ELF-1 (cell line): ENCODE measurements at places on chromosomes 1 and 21.
A peak's percentile ranks its signal among the peaks of the same experiment; 100 is the strongest.

- DNase-seq: no peak
These were observed 141.3 kb upstream of the NCAM2 start for GRCh38 chr21:20856926-20857325.

DNA sequence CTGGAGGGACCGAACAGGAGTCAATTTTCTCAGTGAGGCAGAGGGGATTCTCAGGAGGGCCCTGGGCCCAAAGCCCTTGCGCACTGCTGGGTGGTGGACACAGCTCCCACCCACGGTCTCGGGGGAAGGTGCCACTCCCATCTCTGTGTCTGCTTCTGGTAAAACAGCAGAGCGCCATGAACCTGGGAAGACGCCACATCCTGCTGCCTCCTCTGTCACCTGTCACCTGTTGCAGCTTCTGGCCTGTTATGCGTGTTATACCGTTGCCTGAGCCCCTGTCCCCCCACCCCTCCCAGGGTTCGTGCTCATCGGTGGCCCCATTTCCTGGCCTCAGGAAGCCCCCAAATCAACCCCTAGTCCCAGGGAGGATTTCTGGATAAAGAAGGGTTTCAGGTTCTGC is 125.8 kb upstream of the AJAP1 start:
- DNase-seq: no peak

GRCh38 chr1:66043186-66043585 is 250.5 kb downstream of the PDE4B start:
- no peak for DNase-seq

- no peak for DNase-seq
These were observed 345.8 kb upstream of the CHRM3 start for GRCh38 chr1:239040523-239040922.

GRCh38 chr1:111446967-111447892 is 1.8 kb downstream of the WDR77 start:
- DNase-seq: no peak

GRCh38 chr1:32893198-32894018 is 7.1 kb downstream of the HPCA start:
- DNase-seq: no peak

- DNase-seq: no peak
These were observed 1502.5 kb downstream of the KCNT2 start for GRCh38 chr1:195105773-195106172.

GRCh38 chr1:212256369-212256768 is 28.8 kb upstream of the PPP2R5A start:
- DNase-seq: no peak

DNA sequence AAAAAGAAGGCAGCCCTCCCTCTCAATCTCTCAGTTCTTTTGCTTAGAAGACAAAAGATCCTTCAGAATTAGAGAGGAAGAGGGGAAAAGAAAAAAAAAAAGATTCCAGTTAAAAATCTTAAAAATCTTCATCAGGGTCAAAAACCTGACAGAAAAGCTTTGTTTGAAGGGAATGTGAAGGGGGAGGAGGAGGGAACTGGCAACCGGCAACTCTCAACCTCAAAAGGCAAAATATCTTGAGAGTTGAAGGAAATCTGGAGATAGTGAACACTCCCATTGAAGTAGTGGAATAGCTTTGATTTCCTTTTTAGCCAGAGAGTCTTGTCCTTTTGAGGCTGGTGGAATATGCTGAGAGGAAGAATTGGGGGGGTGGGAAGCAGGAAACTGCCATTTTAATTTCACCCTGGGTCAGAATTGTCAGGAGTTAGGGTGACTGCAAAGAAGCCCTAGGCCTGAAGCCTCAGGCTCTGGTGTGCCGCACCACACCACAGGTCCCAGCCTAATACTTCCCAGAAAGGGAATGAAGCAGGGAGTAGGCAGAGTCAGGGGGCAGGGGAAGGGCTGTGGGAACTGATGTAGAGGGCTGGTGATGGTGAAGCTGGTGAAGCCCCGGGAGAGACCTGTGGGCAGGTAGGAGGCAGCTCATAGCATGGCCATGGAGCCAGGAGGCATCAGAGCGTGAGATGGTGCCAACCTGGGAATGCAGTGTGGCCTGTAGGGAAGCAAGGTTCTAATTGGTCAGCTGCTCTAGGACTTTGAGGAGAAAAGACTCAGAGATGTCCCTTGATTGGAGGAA is 24.6 kb downstream of the KIRREL1 start:
- no peak for DNase-seq

DNA sequence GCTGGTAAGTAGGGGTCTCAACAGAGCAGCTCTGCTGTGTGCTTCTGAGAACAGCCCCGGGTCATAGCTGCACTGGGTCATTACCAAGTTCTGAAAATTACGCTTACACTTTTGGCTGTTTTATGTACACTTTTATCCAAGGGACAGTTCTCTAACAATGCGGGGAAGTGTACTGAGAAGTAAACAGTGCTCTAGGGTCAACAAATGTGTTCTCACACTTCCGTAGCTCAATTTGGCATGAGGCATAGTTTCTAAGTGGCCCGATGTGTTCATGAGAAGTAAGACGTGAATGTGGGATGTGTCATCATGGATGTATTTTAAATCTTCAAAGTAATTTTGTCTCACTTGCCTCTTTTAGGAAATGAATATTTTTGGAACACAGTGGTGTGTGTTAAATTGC is 10.9 kb upstream of the VAMP3 start:
- DNase-seq: no peak

DNA sequence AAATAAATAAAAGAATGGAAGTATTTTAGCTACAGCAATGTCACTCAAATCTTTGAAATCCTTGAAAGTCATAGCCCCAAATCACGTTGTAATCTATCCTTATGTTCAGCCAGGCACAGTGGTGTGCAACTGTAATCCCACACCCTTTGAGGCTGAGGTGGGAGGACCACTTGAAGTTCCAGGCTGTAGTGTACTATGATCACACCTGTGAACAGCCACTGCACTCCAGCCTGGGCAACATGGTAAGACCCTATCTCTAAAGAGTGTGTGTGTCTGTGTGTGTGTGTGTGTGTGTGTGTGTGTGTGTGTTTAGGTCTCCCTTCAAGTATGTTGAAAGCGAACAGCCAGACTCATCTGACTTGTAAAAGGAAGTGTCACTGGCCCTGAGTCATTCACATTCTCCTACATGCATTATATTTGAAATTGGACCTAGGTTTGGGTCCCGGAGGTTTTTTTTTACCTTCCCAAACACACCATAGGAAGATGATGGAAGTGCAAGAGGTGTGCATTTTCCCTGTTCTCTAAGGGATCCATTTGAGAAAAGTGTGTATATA is 50.1 kb downstream of the ZNF281 start:
- DNase-seq: no peak

DNA sequence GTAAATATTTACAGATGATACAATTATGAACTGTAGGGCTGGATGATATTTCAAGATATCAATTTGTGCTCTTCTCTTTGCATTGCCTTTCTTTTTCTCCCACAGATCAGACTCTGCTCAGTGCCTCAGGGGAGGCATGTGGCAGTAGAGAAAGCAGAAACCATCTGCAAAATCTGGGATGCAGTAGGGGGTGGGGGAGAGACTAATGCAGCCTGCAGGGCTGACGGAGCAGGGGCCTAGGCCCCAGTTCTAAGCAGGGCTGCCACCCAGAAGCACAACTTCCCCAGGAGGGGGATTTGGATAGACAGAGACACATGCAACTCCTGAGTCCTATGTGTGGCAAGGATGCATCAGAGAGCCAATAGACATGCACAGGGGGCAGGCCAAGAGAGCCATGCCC is 511.6 kb downstream of the SMYD3 start:
- DNase-seq: no peak

GRCh38 chr1:12296016-12296415 is 66.2 kb downstream of the VPS13D start:
- no peak for DNase-seq

DNA sequence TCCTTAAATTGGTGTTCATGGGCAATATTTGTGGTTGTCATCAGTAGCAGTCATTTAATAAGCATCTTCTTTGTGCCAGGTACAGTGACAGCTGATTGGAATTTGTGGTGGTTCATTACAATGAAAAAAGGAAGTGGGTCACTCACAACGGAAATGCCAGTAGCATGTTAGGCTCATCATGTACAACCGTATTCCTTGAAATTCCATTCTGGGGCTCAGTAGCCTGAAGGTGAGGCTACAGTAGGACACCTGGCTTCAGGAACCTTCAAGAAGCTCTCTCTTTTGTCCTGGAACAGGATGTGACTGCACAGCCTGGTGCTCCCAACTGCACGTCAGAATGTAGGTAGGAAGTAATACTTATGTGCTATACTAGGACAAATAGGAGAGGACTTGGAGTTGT is 93.9 kb downstream of the ST3GAL3 start:
- no peak for DNase-seq

DNA sequence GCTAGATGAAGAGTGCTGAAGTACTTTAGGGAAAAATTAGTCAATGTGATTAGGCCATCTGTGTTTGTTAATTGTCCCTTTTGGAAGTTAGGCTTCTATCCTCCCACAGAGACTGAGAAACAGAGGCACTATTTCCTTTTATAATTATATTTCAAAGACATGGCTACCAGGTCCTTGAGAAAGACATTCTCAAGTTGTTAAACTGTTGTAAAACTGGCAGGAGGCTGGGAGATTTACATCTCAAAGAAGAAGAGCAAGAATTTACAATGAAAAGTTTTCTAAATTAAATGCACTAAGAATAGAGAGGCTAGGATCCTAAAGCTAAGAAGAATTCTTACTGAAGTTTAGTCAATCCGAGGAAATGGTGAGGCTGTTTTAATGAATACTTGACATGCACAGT is 74.0 kb upstream of the BRINP3 start:
- DNase-seq: no peak

DNA sequence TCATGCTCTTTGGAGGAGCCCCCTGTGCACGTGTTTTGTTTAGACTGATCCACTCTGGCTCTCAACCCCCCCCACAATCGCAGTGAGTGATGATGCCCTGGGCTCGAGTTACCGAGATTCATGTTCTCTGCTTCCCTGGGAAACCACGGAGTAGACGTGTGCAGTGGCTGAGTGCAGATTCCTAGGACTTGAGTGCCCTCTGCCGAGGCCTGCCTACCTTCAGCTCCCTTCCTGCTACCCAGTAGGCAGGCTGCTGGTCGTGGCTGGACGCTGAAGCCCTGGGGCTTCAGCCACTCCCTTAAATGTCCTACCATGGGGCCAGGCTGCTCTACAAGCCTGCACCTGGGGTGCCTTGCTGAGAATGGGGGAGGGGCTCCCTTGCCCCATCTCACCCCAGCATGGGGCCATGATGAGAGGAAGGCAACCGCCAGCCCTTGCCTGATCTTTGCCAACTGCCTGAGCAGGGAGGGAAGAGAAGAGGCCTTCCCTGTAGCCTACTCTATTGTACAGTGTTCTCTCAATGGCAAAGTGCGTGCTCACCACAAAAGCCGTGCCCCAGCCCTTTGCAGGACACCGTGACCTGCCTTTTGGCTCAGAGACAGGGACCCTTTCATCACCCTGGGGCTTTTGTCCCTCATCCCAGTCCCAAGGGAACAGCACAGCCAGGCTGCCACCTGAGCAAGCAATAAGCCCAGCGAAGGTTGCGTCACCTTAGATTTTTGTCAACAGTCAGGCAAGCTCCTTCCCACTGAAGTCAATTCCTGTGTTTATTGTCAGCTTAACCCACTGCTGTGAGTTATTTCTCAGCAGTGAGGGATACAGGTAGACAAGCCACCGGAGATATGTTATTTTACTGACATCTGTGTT is 4.1 kb upstream of the GRIK3 start:
- peak; percentile 65 for DNase-seq

- no peak for DNase-seq
These were observed 63.2 kb downstream of the IER5 start for GRCh38 chr1:181151378-181152326.

- no peak for DNase-seq
These were observed 29.3 kb downstream of the NUP133 start for GRCh38 chr1:229478852-229479251.

DNA sequence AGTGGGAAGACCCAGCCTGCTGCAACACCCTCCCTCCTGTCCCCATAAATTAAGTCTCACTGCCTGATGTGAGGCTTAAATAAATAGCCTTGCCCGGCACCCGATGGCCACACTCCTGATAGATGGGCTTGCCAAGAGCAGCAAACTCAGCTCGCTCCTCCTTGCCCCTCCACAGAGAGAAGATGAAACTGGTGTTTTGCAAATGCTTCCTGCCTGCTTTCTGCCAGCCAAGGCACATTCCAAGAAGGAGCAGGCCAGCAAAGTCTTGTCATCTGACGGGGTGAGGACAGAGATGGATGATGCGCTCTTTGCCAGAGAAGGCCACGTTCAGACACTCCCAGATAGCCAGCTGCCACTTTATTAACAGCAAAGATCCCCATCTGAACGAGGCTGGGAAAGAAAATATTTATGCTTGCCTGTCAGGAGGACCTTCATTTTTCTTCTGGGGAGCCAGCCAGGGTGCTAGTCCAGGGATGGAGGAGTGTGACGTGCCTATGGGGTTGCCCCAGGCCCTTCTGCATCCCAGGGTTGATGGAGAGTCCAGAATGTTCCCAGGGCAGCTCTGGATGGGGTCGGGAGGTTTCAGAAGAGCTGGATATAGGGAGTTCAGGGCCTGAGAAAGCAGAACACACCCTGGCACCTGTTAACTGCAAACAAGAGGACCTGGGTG is 265.4 kb downstream of the FOXD2 start:
- no peak for DNase-seq

DNA sequence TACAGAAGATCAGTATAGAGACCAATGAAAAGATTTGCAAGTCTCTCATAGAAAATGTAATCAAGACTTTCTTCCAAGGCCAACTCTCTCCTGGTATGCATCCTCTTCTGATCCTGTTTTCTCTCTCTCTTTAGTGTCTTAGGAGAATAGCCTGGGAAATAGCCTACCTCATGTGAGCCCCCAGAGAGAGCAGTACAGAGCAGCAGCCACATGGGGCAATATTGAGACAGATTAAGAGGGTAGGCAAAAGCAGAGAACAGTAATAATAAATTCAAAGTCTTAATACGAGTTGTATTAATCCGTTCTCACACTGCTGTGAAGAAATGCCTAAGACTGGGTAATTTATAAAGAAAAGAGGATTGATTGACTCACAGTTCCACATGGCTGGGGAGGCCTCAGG is 61.4 kb downstream of the RNASEL start:
- DNase-seq: peak; percentile 12

DNA sequence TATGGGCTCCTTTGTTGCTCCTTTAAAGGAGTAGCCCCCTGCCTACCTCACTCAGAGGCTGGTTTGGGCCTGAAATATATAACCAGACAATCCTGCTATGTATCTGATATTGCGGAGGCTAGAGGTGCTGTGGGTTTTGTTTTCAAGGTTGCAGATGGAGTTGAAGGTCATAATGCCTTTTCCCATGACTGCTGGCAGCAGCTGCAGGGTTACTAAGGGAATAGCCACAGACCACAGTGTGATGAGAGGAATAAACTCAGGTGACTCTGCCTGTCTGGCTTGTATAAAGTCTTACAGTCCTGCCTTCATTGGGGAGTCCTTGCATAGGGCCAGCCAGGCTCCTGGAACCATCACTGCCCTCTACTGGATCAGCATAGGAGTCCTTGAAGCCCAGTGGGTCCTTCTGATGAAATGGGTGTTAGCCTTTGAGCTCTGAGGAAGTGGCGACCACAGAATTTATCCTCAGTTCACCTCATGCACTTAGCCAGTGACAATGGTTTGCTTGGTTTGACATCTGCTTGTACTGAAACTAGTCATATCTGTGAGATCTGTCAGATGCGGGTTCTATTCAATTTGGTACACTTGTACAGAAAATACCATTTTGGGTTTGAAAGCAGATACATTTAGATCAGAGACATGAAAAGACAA is 174.4 kb upstream of the HMCN1 start:
- DNase-seq: peak; percentile 64
